ENCODE measurements at places on chromosomes 2 and 18. TPM values are rescaled to one million over a fixed set of nuclear protein-coding genes. Genes with fewer than 3 reads are reported as not detected.
A peak's percentile ranks its signal among the peaks of the same experiment; 100 is the strongest.

DNA sequence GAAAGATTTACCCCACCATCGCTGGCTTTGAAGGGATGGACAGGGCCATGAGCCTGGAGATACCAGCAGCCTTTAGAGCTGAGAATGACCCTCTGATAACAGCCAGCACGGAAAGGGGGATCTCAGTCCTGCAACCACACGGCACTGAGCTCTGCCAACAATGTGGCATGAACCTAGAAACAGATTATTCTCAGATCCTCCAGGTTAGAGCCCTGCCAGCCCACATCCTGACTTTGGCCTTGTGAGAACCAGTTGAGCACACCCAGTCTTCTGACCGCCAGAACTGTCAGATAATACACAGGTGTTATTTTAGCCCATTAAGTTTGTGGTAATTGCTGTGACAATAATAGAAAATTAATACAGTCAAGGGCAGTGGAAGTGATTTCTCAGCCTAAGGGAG lies 9.4 kb upstream of the GNLY start:
- no peak for DNase-seq

- DNase-seq = no peak
Measured at GRCh38 chr2:275466-275865, 10.7 kb downstream of the ACP1 start.

Gene ASXL3
- not detected for total RNA-seq

Gene C2orf80
- total RNA-seq = not detected

Gene LRRC30
- total RNA-seq = not detected

GRCh38 chr2:240670402-240670801 lies 12.3 kb downstream of the AQP12B start:
- no peak for DNase-seq

Gene MAP2
- total RNA-seq = 4.0 TPM

Gene TCF23
- not detected for total RNA-seq

Gene PIKFYVE
- 12.0 TPM for total RNA-seq

Gene TUBB8B
- total RNA-seq = not detected

- no peak for DNase-seq
Measured at GRCh38 chr2:70011786-70012185, 50.4 kb upstream of the ASPRV1 start.

- DNase-seq = no peak
Measured at GRCh38 chr2:169579044-169579443, 5.1 kb upstream of the PPIG start.

Gene ESPNL
- not detected for total RNA-seq

Gene ACVR1
- total RNA-seq = 6.4 TPM

DNA sequence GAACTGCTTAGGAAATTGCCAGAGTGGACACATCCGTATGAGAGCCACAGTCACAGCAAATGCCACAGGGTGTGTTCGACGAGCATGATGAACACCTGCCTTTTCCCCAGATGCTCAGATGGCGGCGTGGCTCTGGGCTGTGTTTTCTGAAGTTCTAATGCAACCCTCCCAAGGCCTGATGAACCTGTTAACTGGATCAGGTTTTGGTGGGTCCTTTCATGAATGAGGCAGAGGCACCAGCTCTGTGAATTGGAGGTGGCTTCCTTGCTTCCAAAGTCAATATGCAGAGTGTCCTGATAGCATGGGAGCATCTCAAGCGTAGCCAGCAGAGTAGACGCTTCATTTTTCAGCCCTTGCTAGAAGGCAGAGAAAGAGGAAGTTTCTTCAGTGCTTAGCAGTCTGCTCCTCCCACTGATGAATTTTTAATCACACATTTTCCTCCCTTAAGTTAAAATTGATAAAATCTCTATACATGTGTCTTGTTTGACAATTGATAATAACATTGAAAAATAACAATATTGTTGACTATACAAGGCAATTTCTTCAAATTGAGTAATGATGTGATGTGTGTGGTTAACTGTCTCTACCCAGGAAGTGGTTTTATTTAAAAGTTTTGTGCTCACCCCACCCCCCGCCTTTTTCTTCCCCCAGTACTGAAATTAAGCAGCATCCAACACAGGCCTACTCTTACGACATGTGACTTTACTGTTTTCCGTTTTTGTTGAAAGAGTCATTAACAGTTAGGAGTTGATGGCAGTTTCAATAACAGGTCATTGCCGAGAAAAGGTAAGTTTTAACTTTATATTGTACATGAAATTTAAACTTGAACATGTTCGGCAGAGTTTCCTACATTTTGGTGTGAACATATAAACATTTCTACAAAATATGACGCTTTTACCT lies at the start of gene ARHGAP15:
Gene ARHGAP15 (plus strand): TSS at position 739 of the 900 bp plus-strand sequence.
- no peak for DNase-seq

- peak; percentile 70 for DNase-seq
Measured at GRCh38 chr2:215171151-215171550, 32.7 kb upstream of the ABCA12 start.

GRCh38 chr18:50162486-50163304 lies 32.3 kb downstream of the MYO5B start:
- no peak for DNase-seq

DNA sequence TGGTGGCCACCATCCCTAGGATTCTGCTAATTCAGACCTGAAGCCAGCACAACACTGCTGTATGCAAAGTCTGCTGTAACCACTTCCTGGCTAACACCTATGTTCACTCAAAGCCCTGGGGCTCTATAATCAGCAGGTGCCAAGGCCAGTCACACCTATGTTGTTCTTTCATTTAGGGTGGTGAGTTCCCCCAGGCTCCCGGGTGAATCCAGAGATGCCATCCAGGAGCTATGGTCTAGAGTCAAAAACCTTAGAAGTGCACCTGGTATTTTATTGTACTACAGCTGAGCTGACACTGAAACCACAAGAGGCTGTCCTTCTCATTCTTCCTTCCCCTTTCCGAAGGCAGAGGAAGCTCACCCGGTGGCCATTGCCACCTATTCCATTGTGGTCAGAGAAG lies 46.2 kb upstream of the CCDC141 start:
- DNase-seq = no peak

- DNase-seq = no peak
Measured at GRCh38 chr2:158269143-158269542, 167.5 kb downstream of the UPP2 start.

- DNase-seq = no peak
Measured at GRCh38 chr2:159695795-159696448, 16.4 kb upstream of the MARCHF7 start.

Gene MAL
- total RNA-seq = 11.3 TPM

DNA sequence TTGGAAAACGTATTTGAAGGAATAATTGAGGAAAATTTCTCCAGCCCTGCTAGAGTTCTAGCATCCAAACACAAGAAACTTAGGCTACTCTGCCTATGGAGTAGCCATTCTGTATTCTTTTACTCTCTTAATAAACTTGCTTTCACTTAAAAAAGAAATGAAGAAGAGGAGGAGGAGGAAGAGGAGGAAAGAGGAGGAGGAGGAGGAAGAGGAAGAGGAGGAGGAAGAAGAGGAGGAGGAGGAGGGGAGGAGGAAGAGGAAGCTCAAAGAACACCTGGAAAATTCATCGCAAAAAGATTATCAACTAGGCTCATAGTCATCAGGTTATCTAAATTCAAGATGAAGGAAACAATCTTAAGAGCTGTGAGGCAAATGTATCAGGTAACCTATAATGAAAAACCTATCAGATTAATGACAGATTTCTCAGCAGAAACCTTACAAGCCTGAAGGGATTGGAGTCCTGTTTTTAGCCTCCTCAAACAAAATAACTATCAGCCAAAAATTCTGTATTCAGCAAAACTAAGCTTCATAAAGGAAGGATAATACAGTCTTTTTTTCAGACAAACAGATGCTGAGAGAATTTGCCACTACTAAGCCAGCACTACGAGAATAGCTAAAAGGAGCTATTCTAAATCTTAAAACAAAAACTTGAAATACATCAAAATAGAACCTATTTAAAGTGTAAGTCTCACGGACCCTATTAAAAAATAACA lies 56.2 kb upstream of the DSC1 start:
- no peak for DNase-seq

Gene PSMA8
- 0.15 TPM for total RNA-seq

DNA sequence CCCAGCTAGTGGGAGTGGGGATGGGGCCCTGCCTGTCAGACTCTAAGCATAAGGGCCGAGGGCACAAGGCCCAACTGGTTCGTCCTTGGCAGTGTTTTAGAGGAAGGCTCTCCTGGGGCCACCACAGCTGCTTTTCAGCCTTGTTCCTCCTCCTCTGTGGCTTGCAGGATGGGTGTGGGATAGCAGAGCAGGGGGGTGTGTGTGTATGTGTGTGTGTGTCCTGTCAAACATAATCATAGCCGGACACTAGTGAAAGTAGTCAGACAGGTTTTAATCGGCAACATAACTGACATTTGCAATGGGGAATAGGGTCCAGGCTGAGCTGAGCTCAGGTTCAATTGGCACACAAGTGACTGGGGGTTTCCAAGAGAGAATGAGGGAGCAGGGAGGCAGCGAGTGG lies 114.2 kb downstream of the SEPTIN10 start:
- no peak for DNase-seq

DNA sequence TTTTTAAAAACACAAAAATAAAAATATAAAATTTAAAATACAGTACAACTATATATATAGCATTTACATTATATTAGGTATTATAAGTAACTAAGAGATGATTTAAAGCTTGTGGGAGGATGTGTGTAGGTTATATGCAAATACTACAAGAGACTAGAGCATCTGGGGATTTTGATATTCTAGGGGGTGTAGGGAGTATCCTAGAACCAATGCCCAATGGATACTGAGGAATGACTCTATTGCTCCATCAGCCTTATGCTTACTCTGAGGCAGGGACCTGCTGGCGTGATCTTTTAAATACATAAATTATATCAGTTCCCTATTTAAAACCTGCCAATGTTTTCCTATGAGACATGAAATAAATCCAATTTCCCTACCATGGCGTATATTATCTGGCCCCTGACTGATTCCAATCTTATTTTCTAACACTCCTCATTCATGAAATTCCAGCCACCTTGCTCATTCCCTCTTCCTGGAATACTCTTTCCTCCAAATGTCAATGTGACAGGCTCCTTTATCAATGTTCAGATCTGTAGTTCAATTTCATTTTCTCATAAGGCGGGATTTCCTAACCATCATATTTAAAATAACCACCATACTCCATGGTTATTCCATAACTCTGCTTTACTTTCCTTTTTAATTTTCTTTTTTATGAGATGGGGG lies 22.2 kb downstream of the SP3 start:
- peak; percentile 31 for DNase-seq

GRCh38 chr2:46331109-46331766 lies 34.0 kb downstream of the EPAS1 start:
- DNase-seq = peak; percentile 49

DNA sequence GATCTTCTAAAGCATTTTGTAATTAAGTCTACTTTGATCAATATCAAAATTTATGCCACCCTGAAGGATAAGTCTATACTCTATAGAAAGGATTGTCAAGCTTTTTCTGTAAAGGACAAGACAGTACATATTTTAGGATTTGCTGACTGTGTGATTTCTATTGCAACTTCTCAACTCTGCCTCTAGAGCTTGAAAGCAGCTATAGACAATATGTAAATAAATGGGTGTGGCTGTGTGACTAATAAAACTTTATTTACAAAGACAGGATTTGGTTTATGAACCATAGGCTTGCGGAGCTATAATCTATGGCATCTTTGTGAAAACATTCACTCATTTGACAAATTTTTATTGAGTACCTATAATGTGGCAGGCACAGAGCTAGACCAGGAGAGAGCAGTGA lies 18.4 kb downstream of the UPP2 start:
- no peak for DNase-seq

DNA sequence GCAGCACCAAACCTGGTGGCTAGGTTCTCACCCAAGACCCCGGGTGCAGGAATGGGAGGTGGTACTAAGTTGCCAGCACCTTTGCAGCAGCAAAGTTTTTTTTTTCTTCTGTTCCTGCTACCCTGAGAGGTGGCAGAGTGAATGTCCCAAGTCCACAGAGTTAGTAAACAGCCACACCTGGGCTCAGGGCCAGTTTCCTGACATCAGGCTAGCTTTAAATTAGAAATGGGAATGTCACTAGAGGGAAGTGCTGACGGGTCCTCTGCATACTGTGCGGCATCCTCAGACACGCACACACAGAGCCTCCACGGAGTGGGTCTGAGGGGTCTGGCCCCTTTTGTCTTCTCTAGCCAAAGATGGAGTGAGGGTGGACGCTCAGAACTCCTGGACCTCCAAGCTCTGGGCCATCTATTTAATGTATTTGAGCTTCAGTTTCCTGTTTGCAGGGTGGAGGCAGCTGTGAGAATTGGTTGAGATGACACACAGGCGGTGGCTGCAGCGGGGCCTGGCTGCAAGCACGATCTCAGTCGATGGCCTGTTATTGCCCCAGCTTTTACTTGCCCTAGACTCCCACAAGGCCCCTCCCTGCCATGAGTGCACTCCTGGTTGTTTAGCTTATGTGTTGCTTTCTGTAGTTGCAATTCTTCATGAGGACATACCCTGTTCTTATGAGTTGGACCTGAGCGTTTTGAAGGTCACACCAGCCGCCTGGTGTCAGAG lies 751.4 kb upstream of the HS6ST1 start:
- DNase-seq = no peak

DNA sequence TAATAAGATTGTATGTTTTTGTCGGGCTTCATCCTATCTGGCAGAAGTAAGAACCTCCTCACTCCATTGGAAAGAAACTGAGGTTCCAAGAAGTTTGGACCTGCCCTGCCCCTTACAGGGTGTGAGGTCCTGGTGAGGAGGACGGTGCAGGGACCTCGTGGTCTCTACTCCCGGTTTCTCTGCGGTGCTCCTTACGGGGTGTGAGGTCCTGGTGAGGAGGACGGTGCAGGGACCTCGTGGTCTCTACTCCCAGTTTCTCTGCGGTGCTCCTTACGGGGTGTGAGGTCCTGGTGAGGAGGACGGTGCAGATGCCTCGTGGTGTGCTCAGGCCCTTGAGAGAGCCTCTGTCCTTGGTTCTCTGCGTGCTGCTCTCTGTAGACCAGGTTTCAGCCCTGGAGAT lies 5.2 kb downstream of the CTDP1 start:
- no peak for DNase-seq

All from M059J (cell line).